Progenitor cell of endocrine pancreas (in vitro differentiated cells): ENCODE measurements at places on chromosomes 2 and 18.

- DNase-seq, result no peak
Measured at GRCh38 chr2:18558458-18558857, 2.0 kb downstream of the RDH14 start.

GRCh38 chr18:48562075-48562474 is 23.2 kb downstream of the CTIF start:
- no peak for DNase-seq

GRCh38 chr2:168801961-168802858 is at the start of gene NOSTRIN:
Gene NOSTRIN, plus strand, starts transcription at chr2:168802637. Its CDS starts 10 bp downstream, at chr2:168802647.
- no peak for DNase-seq

DNA sequence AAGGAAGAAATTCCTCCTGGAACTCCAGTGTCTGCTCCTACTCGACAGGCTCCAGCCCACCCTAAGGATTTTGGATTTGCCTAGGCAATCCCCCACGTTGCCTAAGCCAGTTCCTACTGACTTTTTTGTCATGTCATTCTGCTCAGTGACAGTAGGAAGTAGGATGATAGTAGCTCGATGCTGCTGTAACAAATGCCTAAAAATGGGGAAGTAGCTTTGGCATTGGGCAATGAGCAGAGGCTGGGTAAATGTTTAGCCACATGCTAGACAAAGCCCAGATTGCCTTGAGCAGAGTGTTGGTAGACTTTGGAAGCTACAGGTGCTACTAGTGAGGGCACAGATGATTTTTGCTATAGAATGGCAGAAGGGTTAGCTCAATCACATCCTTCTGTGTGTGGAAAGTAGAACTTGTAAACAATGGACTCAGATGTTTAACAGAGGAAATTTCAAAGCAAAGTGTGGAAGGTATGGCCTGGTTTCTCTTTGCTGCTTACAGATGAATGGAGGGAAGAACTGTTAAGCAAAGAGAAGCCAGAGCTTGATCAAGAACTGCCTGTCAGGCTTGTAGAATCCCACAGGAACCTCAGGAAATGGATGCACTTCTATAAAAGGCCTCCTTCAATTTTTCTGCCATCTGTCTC is 154.8 kb downstream of the RNF144A start:
- DNase-seq, result no peak
